ENCODE measurements at places on chromosomes 16 and 17. TPM values are rescaled to one million over a fixed set of nuclear protein-coding genes. Genes with fewer than 3 reads are reported as not detected.
A peak's percentile ranks its signal among the peaks of the same experiment; 100 is the strongest.

NPB gene
- not detected for polyA plus RNA-seq

TP53TG3 gene
- polyA plus RNA-seq: not detected

SOX9 gene
- polyA plus RNA-seq: not detected

CTRB1 gene
- not detected for polyA plus RNA-seq

TIMP2 gene
- 0.26 TPM for polyA plus RNA-seq

DNA sequence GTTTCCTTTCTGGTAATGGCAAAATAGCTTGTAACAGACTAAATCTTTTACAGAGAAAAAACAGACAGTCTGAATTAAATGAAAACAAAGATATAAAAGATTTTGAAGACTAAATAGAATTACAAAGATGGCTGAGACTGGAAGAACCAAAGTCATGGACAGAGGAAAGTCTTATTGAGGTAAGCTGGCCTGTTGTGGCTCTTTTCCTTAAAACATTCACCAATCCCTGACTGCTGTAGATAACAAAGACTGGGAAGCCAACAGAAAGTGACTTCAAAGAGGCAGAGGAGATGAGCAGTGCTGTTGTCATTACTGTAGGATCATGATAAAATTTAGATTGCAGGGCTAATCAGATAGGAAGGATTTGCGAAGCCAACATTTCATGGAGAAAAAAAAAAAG, 517.0 kb downstream of the KIF2B start:
- no peak for DNase-seq
- no peaks in the 10 kb centered on the region for H3K4me1 ChIP-seq
- no peak overlapping the region for H3K27ac ChIP-seq
- no peak overlapping the region for H3K4me3 ChIP-seq
- no peaks in the 10 kb centered on the region for H3K27me3 ChIP-seq

- DNase-seq: no peak
- no peak overlapping the region for H3K27ac ChIP-seq
- peaks cover 5% of the 10 kb centered on the region for H3K27me3 ChIP-seq
- no peaks in the 10 kb centered on the region for H3K36me3 ChIP-seq
These were observed 199.9 kb downstream of the MAF start for GRCh38 chr16:79400462-79401149.

- no peak for DNase-seq
- H3K27ac ChIP-seq: no peak overlapping the region
- peaks cover 3% of the 10 kb centered on the region for H3K36me3 ChIP-seq
- H3K4me3 ChIP-seq: no peak overlapping the region
- H3K27me3 ChIP-seq: peaks cover 2% of the 10 kb centered on the region
These were observed 66.3 kb upstream of the METRNL start for GRCh38 chr17:83012868-83013778.

- no peaks in the 10 kb centered on the region for H3K27me3 ChIP-seq
- no peak for DNase-seq
- no peak overlapping the region for H3K27ac ChIP-seq
- H3K4me3 ChIP-seq: no peak overlapping the region
These were observed 81.5 kb downstream of the CA4 start for GRCh38 chr17:60231234-60231633.

- H3K36me3 ChIP-seq: peaks cover 6% of the 10 kb centered on the region
- no peak overlapping the region for H3K4me3 ChIP-seq
- no peak for DNase-seq
- peaks cover 3% of the 10 kb centered on the region for H3K27me3 ChIP-seq
- peak overlapping the region; percentile 68 for H3K27ac ChIP-seq
These were observed 21.9 kb downstream of the UNC13D start for GRCh38 chr17:75822119-75822799.

DNA sequence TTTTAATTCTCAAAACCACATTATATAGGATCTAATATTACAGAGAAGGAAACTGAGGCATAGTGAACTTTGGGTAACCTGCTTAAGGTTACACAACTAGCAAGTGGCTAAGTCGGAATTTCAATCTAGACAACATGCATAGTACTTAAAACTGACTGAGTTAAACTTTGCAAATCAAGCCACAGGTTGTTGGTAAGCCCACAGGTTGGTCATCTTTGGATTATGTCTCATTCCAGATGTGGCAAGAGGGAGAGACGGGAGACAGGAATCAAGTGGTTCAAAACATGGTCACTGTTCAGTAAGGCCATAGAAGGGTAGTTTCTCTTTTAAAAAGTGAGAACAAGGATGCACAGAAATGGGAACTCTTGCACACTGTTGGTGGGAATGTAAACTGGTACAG, 57.1 kb downstream of the MYO1D start:
- H3K27me3 ChIP-seq: peaks cover 2% of the 10 kb centered on the region
- DNase-seq: no peak
- no peaks in the 10 kb centered on the region for H3K36me3 ChIP-seq
- H3K27ac ChIP-seq: no peak overlapping the region
- peaks cover 4% of the 10 kb centered on the region for H3K4me1 ChIP-seq

DNA sequence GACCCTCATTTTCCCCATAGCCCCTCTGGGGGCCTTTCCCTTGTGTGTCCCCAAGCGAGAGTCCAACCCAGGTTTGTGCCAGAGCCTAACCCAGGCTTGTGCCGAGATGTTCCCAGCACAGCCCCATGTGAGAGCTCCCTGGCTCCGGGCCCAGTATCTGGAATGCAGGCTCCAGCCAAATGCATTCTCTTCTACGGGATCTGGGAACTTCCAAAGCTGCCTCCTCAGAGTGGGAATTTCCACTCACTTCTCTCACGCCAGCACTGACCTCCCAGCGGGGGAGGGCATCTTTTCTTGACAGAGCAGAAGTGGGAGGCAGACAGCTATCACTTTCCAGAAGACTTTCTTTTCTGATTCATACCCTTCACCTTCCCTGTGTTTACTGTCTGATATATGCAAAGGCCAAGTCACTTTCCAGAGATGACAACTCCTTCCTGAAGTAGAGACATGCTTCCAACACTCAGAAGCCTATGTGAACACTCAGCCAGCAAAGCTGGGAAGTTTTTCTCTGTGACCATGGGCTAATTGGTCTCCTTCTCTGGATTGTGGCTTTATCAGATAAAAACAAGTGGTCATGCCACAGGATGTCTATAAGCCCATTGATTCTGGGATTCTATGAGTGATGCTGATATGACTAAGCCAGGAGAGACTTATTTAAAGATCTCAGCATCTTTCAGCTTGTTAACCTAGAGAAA, 2.5 kb upstream of the CCL2 start:
- H3K36me3 ChIP-seq: no peaks in the 10 kb centered on the region
- no peak overlapping the region for H3K27ac ChIP-seq
- no peak overlapping the region for H3K4me3 ChIP-seq
- H3K27me3 ChIP-seq: peaks cover 9% of the 10 kb centered on the region
- DNase-seq: no peak
- H3K4me1 ChIP-seq: no peaks in the 10 kb centered on the region

GRCh38 chr17:75774991-75775668, 9.5 kb upstream of the UNK start:
- peaks cover 25% of the 10 kb centered on the region for H3K36me3 ChIP-seq
- peaks cover 49% of the 10 kb centered on the region for H3K4me1 ChIP-seq
- DNase-seq: peak; percentile 26
- H3K27me3 ChIP-seq: peaks cover 49% of the 10 kb centered on the region
- H3K4me3 ChIP-seq: peak overlapping the region; percentile 26
- peak overlapping the region; percentile 91 for H3K27ac ChIP-seq

DNA sequence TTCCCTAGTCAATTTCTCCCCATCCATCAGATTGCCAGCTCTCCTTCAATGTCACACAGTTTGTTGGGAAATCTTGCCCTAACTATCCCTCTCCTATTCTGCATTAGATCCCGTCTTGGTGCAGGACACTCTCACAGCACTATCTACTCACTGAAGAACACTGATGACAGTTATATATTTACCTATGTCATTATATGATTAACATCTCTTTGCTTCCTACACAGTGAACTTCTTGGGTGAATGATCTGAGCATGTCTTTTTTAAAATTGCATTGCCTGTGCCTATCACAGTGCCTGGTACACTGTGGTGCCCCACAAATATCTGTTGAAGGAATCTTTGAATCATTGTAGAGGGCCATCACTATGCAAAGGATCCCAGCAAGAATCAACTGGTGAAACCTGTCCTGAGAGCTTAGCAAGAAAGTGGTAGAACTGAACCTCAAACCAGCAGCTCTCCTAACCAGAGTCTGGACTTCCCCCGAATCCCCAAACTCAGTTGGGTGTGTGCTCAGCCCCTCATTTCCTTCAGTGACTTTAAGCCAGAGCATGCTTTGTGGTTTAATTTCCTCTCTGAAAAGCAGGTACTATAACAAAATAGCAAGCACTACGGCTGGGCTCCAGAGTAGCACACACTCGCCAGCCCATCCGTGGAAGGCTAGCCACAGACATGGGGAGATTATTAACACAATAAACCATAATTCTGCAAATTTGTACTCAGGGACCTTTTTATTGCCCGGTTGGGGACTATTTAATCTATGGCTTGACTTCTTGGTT, 680.7 kb upstream of the SALL1 start:
- peaks cover 1% of the 10 kb centered on the region for H3K27me3 ChIP-seq
- no peaks in the 10 kb centered on the region for H3K36me3 ChIP-seq
- no peak overlapping the region for H3K4me3 ChIP-seq
- no peak overlapping the region for H3K27ac ChIP-seq
- DNase-seq: no peak
- H3K4me1 ChIP-seq: no peaks in the 10 kb centered on the region

DNA sequence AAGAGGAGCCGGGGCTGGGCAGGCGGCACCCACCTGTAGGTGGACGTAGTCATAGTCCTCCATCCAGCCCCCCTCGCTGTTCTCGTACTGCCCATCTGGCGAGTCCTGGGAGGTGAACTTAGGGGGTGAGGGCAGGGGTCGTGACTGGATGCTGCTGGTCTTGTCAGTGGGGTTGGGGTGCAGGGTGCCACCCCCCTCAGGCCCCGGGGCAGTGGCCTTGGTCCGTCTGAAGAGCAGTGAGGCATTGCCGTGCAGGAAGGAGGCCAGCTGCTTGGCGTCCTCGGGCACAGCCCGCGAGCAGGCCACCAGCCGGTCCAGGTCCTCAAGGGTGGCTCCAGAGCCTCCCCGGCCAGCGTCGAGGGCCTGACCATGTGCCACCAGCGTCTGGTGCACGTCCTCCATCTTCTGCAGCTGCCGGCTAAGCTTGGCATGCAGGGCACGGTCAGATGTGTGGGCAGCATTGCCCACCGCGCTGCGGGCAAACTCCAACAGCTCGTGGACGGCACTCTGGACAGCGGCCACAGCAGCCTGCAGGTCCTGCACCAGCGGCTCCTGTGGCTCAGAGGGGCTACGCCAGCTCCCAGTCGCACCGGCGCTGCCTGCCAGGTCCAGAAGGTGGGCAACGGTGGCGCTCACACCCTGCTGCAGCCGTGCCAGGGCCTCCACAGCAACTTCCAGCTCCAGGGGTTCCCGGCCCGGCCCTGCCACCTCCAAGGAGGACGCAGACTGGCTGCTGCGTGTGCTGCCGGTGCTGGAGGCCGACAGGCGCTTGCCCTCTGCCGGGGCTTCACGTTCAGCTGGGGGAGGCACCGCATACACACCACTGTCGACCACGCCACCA, 16.3 kb downstream of the CTRB1 start:
- no peak overlapping the region for H3K27ac ChIP-seq
- H3K36me3 ChIP-seq: no peaks in the 10 kb centered on the region
- H3K4me1 ChIP-seq: peaks cover 14% of the 10 kb centered on the region
- peaks cover 12% of the 10 kb centered on the region for H3K27me3 ChIP-seq
- no peak for DNase-seq

DNA sequence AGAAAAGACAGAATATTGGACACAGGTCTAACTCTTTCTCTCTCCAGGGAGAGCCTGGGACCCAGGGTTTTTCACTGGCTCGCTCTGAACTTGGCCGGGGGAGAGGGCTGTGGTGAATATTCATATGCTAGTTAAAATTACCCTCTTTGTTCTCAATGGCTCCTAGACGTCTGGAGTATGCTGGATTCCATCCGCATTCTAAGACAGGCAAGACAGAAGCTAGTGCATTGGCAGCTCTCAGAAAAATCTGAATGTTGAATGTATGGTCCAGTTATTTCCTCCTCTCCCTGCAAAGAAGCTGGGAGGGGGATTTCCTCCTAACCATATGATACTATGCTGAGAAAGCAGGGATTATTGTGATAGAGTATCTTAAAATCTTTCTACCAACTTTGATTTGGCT, 5.6 kb upstream of the KRT34 start:
- H3K27me3 ChIP-seq: peaks cover 4% of the 10 kb centered on the region
- peaks cover 13% of the 10 kb centered on the region for H3K36me3 ChIP-seq
- H3K4me1 ChIP-seq: no peaks in the 10 kb centered on the region
- no peak overlapping the region for H3K27ac ChIP-seq

- H3K4me1 ChIP-seq: no peaks in the 10 kb centered on the region
- H3K36me3 ChIP-seq: no peaks in the 10 kb centered on the region
- H3K27ac ChIP-seq: no peak overlapping the region
- H3K4me3 ChIP-seq: no peak overlapping the region
- no peak for DNase-seq
- H3K27me3 ChIP-seq: no peaks in the 10 kb centered on the region
These were observed 337.1 kb downstream of the CNTNAP4 start for GRCh38 chr16:76614269-76614668.

All from immature natural killer cell (primary cell).